ENCODE measurements at places on chromosomes 13 and 19.
A peak's percentile ranks its signal among the peaks of the same experiment; 100 is the strongest.

DNA sequence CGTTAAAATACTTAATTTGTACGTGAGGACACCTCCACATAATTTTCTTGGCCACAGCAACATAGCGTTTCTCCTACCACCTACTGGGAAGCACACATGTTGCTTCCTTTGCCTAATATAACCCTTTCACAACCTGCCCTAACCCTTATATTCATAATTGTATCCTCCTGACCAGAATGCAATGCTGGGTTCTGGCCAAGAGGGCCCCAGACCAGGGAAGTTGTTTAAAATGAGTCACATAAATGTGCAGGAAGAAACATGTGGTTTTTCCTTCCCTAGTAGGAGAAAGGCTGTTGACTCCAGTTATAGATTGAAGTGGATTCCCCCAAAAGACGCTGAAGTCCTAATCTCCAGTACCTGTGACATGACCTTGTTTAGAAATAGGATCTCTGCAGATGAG lies 187.3 kb downstream of the NUFIP1 start:
- H3K36me3 ChIP-seq = no peaks in the 10 kb centered on the region
- DNase-seq = no peak
- peaks cover 17% of the 10 kb centered on the region for H3K4me1 ChIP-seq
- H3K27ac ChIP-seq = no peak overlapping the region

GRCh38 chr13:77313923-77314322 lies 13.0 kb downstream of the MYCBP2 start:
- no peak for DNase-seq
- H3K27me3 ChIP-seq = no peaks in the 10 kb centered on the region
- no peaks in the 10 kb centered on the region for H3K36me3 ChIP-seq
- H3K27ac ChIP-seq = no peak overlapping the region
- H3K4me3 ChIP-seq = no peak overlapping the region
- H3K4me1 ChIP-seq = peaks cover 20% of the 10 kb centered on the region

DNA sequence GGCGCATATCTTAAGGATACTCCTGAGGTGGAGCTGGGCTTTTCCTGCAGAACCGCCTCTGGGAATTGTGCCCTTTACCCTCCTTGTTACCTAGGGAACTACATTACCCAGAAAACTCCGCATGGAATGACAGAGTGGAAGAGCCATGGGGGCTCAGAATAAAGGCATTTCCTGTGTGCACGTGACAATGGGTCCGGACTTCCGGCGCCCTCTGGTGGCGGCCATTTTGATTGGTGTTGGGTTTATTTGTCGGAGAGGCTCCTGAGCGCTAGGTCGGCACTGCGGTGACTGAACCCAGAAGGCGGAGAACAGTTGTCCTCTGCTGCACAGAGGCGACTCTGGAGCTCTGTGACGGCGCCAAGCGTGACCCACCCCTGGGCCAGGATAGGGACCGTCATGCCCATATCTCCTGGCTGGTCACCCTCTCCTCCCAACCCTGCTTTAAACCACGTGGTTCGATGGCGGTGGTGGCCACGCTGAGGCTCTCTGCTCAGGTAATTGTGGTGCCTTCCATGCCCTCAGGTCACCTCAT lies at the start of gene ZNF587B:
TSS of gene ZNF587B (plus strand) at position 229 of the 532 bp plus-strand sequence. CDS start at position 459, 230 bp downstream.
- H3K4me1 ChIP-seq = peaks cover 20% of the 10 kb centered on the region
- no peaks in the 10 kb centered on the region for H3K36me3 ChIP-seq
- H3K27ac ChIP-seq = no peak within 1 kb of the TSS
- no peaks in the 10 kb centered on the region for H3K27me3 ChIP-seq
- DNase-seq = peak; percentile 64

DNA sequence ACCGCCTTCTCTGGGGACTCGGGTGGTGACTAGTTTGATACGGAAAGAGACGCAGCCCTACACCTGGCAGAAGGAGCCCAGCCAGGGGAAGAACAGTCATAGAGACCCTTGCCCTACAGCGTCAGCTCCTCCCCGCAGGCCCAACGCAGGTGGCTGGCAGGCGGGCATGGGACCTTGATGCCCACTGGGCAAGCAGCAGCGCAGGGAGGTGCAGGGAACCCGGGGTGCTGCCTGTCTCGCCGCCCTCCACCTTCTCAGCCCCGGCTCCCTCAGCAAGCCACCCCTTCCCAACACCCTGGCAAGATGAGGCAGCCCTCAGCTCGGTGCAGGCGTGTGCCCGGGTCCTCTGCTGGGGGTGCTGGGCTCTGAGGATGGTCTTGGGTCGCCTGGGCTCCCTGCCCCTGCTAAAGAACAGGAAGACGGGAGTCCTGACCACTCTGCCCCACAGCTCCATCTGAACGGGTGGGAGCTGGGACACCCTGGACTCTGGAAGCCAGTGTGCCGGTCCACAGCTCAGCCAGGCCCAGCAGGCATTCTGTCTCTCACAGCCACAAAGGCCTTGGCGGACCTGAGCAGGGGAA lies 9.0 kb downstream of the MIER2 start:
- no peak overlapping the region for H3K4me3 ChIP-seq
- no peak overlapping the region for H3K27ac ChIP-seq
- H3K27me3 ChIP-seq = no peaks in the 10 kb centered on the region
- no peaks in the 10 kb centered on the region for H3K36me3 ChIP-seq
- DNase-seq = no peak
- peaks cover 3% of the 10 kb centered on the region for H3K4me1 ChIP-seq

DNA sequence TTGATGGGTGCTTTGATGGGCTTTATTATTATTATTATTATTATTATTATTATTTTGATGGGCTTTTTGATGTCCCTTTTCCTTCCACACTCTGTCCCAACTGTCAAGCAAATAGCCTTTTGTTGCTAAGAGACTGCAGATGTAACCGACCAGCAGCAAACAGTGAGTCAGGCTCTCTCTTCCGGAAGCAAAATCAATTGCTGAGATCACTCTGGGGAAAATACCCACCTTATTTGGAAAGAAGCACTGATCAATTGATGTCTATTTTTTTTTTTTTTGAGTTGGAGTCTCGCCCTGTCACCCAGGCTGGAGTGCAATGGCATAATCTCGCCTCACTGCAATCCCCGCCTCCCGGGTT lies 2.9 kb downstream of the LDLR start:
- peaks cover 83% of the 10 kb centered on the region for H3K4me1 ChIP-seq
- no peaks in the 10 kb centered on the region for H3K36me3 ChIP-seq

DNA sequence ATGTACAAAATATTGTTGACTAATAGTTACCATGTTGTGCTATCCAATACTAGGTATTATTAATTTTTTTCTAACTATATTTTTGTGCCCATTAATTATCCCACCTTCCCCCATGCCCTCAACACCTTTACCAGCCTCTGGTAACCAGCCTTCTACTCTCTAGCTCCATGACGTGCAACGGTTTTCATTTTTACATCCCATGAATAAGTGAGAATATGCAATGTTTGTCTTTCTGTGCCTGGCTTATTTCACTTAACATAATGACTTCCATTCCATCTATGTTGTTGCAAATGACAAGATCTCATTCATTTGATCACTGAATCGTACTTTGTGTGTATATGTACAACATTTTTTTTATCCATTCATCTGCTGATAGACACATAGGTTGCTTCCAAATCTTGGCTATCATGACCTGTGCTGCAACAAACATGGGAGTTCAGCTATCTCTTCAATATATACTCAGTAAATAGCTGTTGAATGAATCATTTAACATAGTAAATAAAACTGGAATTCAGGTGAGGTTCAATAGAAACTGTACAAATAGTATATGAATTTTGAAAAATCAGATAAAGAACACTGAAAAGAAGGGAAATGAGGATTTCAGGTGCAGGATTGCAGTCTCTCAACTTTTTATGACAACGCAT lies 509.0 kb upstream of the MIR17HG start:
- H3K27ac ChIP-seq = no peak overlapping the region
- H3K36me3 ChIP-seq = no peaks in the 10 kb centered on the region
- no peaks in the 10 kb centered on the region for H3K27me3 ChIP-seq
- no peak overlapping the region for H3K4me3 ChIP-seq

- DNase-seq = no peak
- peak overlapping the region; percentile 63 for H3K27ac ChIP-seq
- H3K4me1 ChIP-seq = peaks cover 11% of the 10 kb centered on the region
- H3K27me3 ChIP-seq = no peaks in the 10 kb centered on the region
These were observed 574 bp downstream of the ZNF227 start for GRCh38 chr19:44212866-44213346.
